ENCODE measurements at places on chromosomes 1 and 21.

GRCh38 chr1:119639109-119639508, 9.0 kb downstream of the ZNF697 start:
- DNase-seq, result no peak

DNA sequence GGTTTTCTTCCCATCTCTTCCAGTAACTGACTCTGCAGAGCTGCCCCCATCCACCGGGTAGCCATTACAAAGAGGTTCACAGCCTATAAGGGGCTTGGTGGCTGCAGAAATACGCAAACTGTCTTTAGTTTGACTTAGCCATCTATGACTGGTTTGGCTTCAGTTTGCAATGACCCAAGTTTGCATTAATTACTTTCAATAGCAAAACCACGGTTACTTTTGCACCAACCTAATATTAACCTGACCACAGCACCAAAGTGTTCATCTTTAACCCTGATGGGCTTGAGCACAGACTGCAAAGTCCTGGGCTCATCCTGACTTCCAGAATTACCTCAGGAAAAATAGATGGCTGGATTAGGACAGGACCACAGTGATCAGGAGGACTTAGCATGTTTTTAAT, 2.2 kb upstream of the HAO2 start:
- DNase-seq, result no peak

- DNase-seq, result no peak
These were observed 280.7 kb upstream of the NR5A2 start for GRCh38 chr1:199746666-199747384.

DNA sequence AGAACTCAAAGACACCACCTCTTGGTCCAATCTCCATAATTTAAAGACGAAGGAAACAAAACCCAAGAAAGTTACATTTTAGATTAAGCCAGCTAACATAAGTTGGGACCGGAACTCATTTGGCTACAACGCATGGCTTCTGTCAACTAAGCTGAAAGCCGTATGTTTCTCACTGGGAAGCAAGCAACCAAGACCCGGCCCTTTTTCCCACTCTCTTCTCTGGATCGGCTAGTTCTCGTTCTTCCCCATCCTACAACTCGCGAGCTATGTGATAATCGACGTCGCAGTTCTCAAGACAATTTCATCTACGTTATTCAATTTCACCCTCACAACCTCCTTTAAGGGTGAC, 601 bp downstream of the CCT8 start:
- no peak for DNase-seq

- peak; percentile 49 for DNase-seq
These were observed 2.3 kb downstream of the ARTN start for GRCh38 chr1:43935711-43936427.

- DNase-seq, result no peak
These were observed 31.6 kb downstream of the DOP1B start for GRCh38 chr21:36188081-36188681.

GRCh38 chr1:225820522-225821120, 10.7 kb downstream of the EPHX1 start:
- no peak for DNase-seq

DNA sequence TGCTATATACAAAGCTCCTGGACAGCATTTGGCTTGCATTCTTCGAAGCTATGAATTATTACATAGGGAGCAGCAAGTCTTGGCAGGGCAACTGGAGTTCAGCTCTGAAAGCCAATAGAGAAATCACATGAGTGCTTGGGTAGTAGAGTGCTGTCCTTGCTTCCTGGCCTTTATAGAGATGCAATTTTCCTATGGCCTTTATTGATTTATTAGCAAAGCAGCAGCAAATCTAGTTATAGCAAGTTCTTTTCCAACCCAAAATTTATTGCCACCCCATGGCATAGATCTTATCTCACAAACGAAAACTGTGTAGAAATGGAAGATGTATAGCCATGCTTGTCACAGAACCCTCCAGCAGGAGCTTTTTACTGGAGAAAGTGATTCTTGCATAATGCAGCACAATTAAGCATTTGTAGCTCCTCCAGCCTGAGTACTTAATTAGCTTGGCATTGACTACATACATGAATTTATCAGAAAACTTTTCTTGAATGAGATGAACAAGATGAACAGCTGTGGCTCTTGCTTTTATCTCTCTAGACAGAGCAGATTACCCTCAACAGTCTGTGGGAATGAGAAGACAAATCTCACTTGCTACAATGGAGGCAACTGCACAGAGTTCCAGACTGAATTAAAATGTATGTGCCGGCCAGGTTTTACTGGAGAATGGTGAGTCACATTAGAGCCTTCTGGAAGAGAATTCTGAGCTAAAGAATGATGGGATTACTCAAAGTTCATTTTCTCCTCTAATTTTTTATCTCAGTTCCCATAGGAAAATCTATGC, 170.1 kb downstream of the CRB1 start:
- DNase-seq, result no peak

DNA sequence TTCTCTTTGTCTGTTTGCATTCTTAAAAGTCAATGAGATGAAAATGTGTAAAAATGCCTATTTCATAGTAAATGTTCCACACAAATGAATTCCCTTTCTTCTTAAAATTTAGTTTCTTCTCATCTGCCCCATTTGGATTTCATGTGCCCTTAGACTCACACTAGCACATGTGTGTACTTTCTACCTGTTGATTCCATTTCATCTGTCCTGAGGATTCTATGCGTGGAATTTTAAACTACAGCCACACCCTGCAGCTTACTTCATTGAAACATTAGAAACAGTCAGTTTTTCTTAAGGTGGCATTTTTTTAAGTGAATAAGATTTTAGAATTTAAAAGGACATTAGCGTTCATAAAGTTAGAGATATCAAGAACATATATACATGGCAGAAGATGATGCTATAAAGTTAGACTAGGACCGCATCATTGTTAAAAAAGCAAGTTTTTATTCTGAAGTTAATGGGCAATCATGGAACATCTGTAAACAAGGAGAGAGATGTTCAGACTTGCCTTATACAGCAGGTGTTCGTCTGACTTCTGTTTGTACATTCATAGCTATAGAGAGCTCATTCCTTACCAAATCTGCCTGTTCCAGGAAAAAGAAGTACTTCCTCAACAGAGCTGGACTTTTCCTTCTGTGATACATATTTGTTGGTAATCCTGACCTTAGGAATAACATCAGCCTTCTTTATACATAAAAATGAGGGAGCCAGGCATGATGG, 3.9 kb upstream of the TUT4 start:
- DNase-seq, result no peak

DNA sequence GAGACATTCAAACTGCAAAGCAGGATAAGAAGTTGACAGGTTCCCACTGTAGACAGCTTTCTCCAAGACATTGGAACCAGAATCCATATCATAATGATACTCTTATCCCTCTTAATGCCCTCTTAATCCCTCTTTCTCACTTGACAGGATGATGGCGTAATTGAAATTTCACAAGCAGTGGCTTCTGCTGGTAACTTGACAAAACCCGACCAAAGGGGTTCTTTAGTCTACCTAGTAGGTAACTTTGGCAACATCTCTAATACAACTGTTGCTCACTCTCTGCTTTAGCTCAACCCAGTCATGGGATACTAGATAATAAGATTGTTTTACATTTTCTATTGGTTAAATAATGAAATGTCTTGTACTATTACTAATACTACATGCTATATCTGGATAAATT, 34.7 kb downstream of the S100A10 start:
- DNase-seq, result no peak

- no peak for DNase-seq
These were observed 11.6 kb upstream of the CLSTN1 start for GRCh38 chr1:9835404-9835757.

DNA sequence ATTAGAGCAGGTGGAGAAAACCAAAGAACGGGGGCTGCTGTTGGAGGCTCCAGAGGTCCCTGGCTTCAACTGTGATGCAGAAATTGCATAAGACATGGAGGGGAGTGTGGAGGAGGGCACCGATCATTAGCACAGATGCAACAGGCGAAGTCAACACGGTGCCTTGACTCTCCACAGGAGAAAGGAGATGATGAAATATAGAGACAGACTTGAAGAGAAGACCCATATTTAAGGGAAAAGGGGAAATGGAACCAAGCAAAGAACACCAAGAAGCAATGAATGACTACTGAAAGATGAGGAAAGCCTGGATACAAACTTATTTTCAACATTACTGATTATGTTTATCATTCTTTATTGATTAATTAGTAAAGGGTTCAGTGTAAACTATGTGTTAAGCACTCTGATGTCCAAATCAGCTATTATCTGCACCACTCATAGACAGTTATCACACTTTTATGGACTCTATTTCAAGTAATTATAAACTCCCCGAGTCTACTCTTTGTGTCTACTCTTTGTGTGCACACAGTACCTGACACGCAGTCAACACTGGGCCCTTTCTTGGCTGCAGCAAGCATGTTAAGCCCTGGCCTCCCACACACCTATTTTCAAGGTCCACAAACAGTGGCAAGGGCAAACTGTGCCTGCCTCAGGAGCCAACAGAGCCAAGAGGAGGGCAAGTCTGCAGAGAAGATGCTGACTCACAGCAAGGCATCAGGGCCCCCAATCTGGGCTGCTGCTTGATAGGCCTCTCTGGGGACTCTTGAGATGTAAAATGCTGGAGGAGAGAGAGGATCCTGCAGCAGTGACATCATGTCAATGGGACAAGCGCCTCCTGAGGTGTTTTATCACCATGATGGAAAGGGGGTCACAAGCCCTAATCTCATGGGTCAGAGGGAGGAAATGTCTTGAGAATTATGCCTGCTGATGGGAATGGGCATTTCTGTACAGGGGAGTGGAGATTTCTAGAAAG, 17.6 kb downstream of the PCNX2 start:
- DNase-seq, result no peak

- DNase-seq, result no peak
These were observed 1.8 kb upstream of the PGLYRP4 start for GRCh38 chr1:153350321-153350957.

GRCh38 chr1:210584439-210585113, 255.9 kb downstream of the HHAT start:
- DNase-seq, result peak; percentile 68

- DNase-seq, result no peak
These were observed 141.8 kb downstream of the NEK7 start for GRCh38 chr1:198298640-198299039.

- DNase-seq, result no peak
These were observed 50.3 kb downstream of the USP24 start for GRCh38 chr1:55164906-55165305.

DNA sequence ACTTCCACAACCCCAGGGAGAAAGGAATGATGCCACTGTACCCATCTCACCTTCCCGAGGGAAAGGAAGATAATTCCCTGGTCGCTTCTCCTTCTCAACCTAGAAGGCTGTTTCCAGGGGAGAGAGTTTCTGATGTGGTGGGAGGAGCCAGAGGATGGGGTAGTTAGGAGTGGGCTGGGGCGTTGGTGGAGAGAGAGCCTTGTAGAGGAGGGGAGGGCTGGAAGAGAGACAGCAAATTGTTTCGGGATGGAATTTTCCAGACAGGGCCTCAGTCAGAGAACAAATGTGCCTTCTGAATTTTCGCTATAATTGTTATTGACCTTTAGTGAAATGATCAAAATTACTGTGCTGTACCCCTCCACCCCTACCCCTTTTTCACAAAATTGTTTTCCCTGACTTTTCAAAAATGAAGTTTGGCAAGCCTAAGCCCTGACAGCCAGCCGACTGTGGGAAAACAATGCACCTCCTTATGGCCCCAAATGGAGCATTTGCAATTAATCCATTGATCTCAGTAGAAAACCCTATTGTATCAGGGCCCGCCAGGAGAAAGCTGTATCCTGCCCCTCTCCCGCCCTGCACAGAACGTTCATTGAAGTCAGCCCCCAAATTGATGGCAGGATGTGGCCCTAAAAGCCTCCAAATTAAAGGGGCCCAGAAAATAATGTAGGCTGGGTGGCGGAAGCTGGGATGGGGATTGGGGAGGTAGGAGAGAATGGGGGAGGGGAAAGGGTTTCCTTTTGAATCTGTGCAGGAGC, 69.1 kb upstream of the JUN start:
- no peak for DNase-seq

- no peak for DNase-seq
These were observed 71.0 kb downstream of the NENF start for GRCh38 chr1:212503714-212504113.

- DNase-seq, result no peak
These were observed 34.4 kb upstream of the PKP1 start for GRCh38 chr1:201248721-201249559.

GRCh38 chr1:15559189-15559810, 25.6 kb downstream of the AGMAT start:
- DNase-seq, result no peak

DNA sequence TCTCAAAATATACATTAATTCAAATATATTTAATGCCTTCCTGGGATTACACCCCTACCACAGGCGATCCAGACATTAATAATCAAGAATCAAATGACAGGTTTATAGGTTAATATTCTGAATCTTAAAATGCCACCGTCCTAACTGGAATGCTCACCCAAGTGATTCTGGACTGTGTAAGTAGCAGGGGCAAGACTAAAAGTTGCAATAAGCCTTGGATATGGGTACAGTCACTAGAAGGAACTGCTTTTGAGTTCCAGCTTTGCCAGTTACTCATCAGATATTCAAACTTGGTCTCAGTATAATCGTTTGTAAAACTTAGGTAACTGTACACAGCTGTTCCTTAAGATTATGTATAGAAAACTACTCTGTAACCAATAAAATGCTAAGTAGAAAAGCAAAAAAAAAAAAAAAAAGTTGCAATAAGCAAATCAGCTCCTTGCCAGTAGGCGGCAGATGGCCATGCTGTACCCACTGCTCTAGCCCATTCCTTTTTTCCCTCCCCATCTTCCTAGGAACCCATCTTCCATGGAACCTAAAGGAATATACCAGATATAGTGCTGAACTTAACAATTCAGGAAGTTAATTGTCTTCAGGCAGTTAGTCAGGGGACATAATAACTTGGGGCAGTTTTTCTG, 10.5 kb downstream of the RO60 start:
- DNase-seq, result no peak

DNA sequence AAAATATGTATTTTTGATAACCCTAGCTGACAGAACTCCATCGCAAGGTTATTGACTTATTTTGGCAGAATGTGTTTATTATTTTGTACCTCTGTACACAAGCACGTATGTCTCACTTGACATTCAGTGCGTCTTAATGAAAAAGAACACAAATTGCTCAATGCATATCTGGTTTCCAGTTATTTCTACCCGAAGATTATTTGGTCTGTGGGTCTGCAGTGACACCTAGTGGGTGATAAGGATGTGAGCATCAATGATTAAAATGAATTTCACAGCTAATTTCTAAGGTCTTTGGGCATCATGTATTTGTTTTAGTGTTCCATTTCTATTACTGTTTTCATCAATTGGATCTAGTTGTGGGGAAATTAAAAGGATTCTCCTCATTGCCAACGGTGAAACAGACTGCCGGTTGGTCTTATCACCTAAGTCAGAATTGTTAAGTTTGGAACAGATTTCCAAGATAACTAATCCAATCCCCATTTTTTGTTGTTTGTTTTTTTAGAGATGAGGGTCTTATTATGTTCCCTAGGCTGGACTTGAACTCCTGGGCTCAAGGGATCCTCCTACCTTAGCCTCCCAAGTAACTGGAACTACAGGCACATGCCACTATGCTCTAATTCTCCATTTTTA, 13.9 kb downstream of the DDX20 start:
- peak; percentile 63 for DNase-seq

Data from GM13977 (cell line).